ENCODE measurements at places on chromosomes 13 and 19.

- DNase-seq = no peak
These were observed 31.5 kb downstream of the COL4A2 start for GRCh38 chr13:110338441-110339101.

DNA sequence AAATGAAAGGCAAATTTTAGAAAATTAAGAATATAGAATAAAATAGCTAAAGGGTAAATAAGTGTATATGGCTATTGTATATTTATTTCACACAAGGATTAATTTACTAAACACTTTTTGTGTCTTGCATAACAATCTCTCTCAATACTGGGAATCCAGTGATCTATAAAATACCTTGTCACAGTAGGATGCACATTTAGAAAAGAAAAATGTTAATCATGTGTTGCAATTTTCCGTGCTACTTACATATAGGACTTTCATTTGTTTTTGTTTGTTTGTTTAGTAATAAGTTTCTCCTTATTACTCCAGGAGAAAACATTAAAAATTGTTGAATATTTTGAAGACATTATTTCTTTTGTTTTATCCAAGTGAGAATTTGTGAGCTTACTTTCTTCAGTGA lies 1533.3 kb downstream of the SLITRK5 start:
- DNase-seq = no peak

GRCh38 chr13:111316161-111316730 lies 4.2 kb upstream of the TEX29 start:
- no peak for DNase-seq

DNA sequence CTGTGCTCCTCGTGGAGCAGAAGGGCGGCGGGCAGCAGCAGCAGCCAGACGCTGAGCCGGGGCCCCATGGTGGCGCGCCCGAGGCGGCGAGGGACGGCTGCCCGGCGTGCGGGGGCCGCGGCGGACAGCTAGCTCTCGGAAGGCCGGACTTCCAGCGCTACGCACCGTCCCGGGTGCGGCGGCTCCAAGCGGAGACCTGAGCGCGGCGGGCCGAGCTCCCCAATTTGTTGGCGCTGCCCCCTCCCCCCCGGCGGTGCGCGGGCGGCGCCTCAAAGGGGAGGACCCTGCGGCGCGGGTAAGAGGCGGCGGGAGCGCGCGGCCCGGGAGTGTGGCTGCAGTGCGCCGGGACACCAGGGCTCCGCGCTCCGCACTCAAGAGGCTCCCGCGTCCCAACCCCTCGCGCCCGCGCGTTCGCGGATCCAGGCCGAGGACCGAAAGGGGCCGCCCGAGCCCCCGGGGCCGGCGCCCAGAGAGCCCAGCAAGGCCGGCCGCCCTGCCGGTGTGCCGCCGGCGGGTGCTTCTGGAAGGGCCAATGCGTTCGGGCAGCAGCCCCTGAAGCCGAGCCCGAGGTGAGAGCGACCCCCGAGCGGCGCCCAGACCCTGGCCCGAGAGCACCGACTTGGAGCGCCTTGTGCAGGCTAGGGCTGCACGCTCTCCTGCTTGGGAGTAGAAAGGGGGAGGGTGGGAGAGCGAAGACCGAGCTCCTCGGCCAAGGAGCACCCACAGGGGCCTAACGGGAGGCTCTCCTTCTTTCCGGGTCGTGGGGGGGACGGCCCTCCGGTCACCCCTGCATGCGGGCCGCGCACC lies at the start of the genes COL4A1 and COL4A2:
Gene COL4A1, minus strand, starts transcription at position 198 of the 807 bp plus-strand sequence. Its CDS starts 130 bp downstream, at position 68.
Gene COL4A2, plus strand, starts transcription at position 325 of the 807 bp plus-strand sequence. CDS start 620 bp downstream, outside the sequence.
- no peak for DNase-seq

DNA sequence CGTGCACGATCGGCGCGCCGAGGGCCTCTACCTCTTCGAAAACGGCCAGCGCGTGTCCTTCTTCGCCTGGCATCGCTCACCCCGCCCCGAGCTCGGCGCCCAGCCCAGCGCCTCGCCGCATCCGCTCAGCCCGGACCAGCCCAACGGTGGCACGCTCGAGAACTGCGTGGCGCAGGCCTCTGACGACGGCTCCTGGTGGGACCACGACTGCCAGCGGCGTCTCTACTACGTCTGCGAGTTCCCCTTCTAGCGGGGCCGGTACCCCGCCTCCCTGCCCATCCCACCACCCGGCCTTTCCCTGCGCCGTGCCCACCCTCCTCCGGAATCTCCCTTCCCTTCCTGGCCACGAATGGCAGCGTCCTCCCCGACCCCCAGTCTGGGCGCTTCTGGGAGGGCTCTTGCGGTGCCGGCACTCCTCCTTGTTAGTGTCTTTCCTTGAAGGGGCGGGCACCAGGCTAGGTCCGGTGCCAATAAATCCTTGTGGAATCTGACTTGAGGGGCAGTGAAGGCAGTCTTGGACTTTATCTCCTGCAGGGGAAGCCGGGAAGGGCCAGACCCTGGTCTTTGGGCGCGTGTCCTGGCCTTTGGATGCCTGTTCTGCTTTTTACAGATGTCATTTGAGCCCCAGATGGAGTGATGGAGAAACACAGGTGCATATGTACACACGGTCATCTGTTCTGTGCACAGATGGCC lies 2.2 kb downstream of the CLEC11A start:
- DNase-seq = no peak

DNA sequence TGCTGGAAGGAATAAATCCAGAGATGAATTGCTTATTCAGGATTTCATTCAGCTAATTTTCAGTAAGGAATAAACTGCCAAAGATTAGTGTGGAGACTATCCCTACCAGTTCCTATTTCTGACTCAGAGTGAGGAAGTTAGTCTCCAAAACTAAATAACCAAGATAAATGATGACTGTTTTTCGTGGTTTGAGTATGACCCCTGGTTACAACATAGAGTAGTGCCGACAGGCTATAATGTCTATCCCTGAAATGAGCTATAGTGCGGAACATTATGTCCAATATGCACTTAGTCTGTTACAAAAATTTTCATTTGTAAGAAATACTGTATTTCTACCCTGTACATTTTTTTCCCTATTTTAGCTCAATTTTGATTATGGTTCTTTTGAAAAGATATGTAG lies 51.4 kb downstream of the NBEA start:
- DNase-seq = no peak

- no peak for DNase-seq
These were observed 1.5 kb downstream of the GPC6 start for GRCh38 chr13:93227878-93228642.

- DNase-seq = peak; percentile 85
These were observed 4.0 kb upstream of the GRIN3B start for GRCh38 chr19:996051-996838.

DNA sequence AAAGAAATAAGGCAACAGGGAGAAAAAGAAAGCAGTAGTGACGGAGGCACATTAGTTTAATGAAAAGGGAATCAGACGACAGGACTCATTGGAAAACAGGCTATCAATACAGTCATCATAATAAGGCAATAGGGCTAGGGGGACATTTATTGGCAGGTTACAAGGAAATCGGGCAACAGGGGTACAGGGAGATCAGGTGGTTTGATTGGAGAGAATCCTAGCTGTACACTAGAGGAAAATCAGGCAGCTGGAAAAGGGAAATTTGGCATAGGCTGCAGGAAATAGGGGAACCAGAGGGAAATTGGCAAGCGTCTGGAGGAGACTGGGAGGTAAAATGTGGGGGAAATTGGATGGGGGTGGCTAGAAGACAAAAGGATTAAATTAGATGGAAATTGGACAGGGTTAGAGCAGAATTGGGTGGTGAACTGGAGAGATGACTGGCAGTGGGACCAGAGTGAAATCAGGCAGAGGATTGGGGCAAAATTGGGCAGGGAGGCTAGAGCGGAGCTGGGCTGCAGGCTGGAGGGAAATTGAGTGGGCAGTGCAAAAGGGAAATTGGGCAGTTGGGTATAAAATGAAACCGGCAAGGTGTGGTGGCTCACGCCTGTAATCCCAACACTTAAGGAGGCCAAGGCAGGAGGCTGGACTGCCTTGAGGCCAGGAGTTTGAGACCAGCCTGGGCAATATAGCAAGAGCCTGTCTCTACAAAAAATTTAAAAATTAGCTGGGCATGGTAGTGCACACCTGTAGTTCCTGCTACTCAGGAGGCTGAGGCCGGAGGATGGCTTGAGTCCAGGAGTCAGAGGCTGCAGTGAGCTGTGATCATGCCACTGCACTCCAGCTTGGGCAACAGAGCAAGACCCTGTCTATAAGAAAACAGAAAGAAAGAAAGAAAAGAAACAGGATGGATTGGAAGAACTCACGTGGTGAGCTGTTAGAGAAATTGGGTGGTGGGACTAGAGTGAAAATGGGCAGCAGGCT lies 7.4 kb downstream of the LRFN3 start:
- DNase-seq = no peak

DNA sequence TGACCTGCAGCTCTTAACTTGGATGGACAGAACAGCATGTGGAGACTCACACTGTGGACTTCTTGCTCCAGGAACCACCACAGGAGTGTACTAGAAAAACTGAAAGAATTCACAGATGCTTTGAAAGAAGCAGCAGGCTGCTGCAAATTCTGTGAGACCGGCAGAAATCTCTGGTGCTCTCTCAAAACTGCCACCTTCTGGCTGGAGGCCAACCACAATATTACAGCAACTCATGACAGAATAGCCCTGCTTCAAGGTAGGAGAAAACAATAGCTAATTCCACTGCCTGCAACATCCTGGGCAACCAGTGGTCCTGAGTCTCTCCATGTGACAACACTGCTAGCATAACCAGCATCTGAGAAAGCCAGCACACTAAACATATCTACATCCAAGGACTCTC lies 26.9 kb downstream of the CDK8 start:
- no peak for DNase-seq

- no peak for DNase-seq
These were observed 159.5 kb upstream of the STARD13 start for GRCh38 chr13:33445024-33445423.

- DNase-seq = peak; percentile 16
These were observed 420.4 kb upstream of the GPC6 start for GRCh38 chr13:92806215-92806614.

GRCh38 chr13:96112936-96113335 lies 23.0 kb downstream of the HS6ST3 start:
- no peak for DNase-seq

- DNase-seq = no peak
These were observed 11.0 kb upstream of the DOCK6 start for GRCh38 chr19:11273296-11273695.

DNA sequence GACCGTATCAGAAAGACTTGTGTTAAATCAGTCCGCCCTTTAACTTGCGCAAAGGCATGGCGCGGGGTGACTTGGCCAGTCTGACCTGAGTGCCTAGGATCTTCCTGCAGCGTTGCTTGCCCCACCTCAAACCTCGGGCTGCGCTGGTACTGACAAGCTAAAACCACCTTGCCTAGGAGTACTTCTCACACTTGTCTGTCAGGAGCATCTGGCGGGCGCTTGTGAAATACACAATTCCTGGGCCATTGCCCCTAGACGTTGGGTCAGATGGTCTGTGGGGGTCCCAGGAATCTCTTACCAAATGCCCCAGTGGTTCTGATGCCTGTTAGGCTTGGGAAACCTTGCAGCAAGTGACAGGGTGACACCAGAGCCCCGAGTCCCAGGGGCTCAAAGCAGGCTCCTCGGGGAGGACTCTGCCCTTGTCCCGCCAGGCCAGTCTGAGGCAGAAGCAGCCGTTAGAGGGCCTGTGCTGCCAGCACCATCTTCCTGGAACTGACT lies 12.9 kb downstream of the CEBPG start:
- no peak for DNase-seq

DNA sequence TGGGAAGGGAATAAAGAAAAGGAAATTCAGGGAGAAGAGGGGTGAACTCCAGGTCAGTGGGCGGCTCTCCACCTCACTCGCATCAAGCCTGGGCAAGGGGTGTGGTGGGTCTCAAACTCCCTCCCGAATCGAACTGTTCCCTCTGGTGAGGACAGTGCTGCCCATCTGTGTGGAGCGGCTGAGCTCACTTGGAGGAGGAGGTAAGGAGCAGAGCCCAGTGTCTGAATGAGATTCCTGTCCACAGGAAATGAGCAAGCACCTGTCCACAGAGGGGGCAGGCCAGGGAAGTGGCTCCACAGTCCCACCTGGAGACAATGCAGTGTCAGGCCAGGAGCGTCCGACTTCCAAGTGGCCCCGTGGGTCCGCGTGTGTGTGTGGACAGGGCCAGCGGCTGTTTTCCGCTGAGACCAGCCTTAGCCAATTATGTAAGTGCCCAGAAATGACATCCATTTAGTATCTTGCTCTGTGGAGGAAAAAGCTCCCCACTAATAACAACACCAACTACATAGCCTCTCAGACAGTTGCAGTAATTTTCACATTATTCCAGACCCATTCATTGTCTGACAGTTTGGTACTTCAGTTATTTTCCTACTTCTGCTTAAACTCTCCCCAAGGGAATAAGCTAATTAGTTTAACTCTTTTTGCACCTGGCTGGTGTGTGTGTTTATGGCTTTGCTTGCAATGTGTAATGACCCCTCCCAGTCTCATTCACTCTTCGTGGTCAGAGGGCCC lies 114.6 kb downstream of the SOX1 start:
- DNase-seq = no peak

DNA sequence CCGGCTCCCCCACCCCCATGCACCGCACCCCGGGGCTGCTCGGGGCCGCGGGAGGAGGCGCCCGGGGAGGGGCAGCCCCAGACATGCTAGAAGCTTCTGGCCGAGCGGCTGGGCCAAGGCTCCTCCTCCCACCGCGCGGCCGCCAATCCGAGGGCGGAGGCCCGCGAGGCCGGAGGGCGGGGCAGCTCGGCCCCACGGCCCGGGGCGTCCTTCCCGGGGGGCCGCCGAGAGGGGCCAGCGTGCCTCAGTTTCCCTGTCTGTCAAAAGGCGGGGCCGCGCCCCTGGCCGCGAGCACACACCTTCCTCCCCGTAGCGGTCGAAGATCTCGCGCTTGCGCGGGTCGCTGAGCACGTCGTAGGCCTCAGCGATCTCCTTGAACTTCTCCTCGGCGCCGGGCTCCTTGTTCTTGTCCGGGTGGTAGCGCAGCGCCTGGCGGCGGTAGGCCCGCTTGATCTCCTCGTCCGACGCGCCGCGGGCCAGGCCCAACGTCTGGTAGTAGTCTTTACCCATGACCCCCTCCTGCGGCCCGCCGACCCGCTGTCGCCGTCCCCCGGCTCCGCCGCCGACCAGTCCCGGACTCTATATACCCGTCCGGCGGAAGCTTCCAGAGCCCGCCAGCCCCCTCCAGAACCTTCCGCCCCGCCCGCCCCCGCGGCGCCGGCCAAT lies at the start of gene DNAJB1:
Gene DNAJB1, minus strand, starts transcription at position 558 of the 666 bp plus-strand sequence. Its CDS starts 48 bp downstream, at position 510.
- DNase-seq = peak; percentile 80

DNA sequence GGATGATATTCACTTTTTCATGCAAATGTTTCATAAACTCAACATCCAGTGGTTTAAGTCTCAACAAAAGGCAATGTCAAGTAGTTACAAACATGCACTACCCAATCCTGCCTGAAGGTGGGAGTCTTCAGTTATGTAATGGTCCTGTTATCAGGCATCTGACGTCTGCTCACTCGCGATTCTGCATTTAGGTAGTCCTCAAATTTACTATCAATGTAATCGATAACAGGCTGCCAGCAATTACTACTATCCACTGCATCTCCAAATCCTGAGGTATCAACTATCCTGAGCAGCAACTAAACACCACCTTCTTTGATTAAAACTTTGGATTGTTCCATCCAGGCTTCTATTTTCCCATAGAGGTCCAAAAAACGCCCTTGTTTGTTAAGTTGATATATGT lies 51.2 kb downstream of the NLRP12 start:
- peak; percentile 49 for DNase-seq

GRCh38 chr13:97021241-97021640 lies 27.0 kb upstream of the OXGR1 start:
- no peak for DNase-seq

GRCh38 chr19:2016041-2016807 lies 710 bp upstream of the BTBD2 start:
- peak; percentile 78 for DNase-seq

GRCh38 chr19:53927739-53928138 lies 18.7 kb downstream of the CACNG7 start:
- DNase-seq = peak; percentile 20

GRCh38 chr19:5144545-5145179 lies 175.7 kb downstream of the KDM4B start:
- DNase-seq = no peak

- DNase-seq = no peak
These were observed 569.9 kb downstream of the UQCRFS1 start for GRCh38 chr19:28642787-28643683.

- peak; percentile 72 for DNase-seq
These were observed 7.7 kb downstream of the PGLYRP1 start for GRCh38 chr19:46014941-46015686.

Data from CD4-positive, alpha-beta T cell treated with Interleukin-12 subunit alpha and Interleukin-12 subunit beta, for 1 hour (primary cell).